Stimulated activated CD4-positive, alpha-beta T cell treated with anti-CD3 and anti-CD28 coated beads, Interleukin-4, amount 100 ng/mL, for 1 hour (primary cell): ENCODE measurements at places on chromosomes 2 and 18.

GRCh38 chr2:40512256-40512655, 60.4 kb upstream of the SLC8A1 start:
- no peak for DNase-seq

DNA sequence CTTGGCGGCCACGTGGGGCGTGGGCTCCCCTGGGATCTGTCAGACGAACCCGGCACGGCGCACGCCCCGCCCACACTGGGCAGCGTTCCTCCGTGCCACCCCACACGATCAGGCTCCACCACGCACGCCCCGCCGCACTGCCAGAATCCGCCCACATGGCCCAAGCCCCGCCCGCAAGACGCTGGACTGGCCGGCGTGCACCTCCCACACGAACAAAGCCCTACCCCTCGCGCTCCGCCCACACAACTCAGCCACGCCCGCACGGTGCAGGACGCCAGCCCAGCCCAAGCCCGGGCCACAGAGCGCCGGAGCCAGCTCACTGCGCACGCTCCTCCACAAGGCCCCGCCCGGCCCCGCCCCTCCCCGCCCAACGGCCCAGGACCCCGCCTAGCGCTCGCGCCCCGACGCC, 555 bp downstream of the TMEM18 start:
- DNase-seq: no peak

DNA sequence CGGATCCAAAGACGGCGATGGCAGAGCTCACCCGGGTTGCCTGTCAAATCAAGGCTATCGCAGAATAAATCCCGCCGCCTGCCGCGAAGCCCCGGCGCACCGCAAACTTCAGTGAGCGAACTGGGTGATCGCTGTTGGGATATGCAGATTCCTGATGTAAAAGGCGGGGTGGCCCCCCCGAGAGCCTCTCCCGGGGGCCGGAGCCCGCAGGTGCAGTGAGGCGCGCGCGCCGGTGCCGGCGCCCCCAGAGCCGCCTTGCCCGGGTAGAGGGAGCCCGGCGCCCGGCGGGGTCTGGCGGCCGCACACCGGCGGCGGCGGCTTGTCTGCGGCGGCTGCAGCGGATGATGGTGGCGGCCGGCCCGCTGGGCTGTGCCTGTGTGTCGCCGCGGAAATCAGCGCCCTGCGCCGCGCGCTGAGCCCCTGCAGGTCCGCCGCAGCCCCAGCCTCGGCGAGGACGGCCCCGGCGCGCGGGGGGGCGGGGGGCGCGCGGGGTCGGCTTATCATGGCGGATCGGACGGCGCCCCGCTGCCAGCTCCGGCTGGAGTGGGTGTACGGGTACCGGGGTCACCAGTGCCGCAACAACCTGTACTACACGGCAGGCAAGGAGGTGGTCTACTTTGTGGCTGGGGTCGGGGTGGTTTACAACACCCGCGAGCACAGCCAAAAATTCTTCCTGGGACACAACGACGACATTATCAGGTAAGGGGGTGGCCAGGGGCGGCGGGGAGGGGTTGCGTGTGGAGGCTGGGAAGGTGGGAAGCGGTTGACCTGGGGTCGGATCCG, 1.3 kb downstream of the EML6 start:
- peak; percentile 21 for DNase-seq

DNA sequence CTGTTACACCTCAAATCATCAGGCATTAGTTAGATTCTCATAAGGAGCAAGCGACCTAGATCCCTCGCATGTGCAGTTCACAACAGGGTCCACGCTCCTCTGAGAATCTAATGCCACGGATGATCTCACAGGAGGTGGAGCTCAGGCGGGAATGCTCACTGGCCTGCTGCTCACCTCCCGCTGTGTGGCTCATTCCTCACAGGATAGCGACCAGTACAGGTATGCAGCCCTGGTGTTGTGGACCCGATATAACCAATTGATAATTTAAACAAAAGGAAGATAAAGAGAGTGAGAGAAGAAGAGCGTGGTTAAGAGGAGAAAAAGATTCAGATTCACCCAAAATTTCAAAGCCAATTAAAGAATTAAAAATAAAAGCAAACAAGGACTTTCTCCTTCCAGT, 20.8 kb downstream of the TLK1 start:
- DNase-seq: no peak

DNA sequence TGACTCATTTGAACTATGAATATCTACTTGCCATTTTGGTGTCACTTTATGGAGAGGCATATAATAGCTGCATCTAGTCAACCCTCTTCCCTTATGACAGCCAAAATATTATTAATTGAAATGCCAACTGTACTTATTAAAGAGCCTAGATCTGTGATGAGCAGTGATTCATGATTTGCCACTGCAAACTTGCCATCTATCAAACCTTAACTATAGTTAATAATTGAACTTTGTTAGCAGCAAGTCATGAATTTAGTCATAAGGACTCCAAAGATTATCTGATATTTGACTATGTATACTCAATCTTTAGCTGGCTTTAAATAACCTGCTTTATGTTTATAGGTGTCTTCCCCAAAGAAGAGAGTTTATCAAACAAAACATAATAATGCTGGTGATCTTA, 116.4 kb upstream of the VWC2L start:
- no peak for DNase-seq

- DNase-seq: no peak
These were observed 14.8 kb upstream of the PROC start for GRCh38 chr2:127403460-127403859.

- DNase-seq: no peak
These were observed 92.9 kb downstream of the ACKR3 start for GRCh38 chr2:236662231-236663185.

GRCh38 chr2:48347712-48348111, 182.2 kb upstream of the STON1 start:
- no peak for DNase-seq

DNA sequence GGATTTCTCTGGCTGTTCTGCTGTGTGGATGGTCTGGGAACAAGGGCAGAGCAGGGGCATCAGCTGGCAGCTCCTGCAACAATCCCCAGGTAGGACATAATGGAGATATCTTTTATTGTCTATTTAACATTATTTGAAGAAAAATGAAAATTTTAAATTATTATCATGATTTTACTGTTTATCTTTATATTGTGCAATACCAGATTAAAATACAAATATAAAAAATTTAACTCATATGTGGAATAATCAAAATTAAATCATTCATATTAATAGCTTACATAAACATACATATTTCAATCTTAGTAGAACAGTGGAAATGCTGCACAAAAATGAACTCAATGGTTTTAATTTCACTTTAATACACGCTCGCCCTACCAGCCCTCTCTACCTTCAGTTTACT, 70.6 kb upstream of the FAM110C start:
- no peak for DNase-seq

DNA sequence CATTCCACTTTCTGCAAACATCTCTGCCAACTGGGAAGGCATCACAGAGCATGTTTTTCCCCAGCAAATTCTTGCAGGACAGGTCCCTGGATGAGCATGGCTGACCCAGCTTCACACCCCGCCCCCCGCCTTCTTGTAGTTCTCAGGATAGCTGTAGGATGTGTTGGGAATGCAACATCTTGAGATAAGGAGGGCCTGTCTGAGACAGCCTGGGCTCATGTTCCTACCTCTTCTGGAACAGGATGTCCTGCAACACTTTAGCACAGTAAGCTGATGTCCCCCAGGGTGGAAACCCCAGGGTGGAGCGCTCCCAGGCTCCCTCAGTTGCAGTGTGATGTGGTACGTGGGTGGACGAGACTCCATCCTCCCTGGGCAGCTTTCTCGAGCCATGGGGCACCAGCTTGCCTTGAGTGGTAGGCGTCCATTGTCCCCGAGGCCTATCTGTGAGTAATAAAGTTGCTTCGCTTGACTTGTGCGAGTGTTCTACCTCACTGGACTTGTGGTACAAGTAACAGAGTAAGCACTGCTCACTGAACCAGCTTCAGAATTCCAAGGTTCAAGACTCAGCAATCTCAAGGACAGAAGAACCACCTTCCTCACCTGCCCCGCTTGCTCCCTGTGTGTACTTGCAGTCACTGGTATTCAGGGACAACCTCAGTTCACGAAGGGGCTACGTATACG, 48.6 kb downstream of the EMX1 start:
- no peak for DNase-seq

GRCh38 chr18:54690198-54690597, 99.2 kb downstream of the DYNAP start:
- DNase-seq: no peak

GRCh38 chr2:42328148-42328833, 32.7 kb downstream of the COX7A2L start:
- DNase-seq: no peak

DNA sequence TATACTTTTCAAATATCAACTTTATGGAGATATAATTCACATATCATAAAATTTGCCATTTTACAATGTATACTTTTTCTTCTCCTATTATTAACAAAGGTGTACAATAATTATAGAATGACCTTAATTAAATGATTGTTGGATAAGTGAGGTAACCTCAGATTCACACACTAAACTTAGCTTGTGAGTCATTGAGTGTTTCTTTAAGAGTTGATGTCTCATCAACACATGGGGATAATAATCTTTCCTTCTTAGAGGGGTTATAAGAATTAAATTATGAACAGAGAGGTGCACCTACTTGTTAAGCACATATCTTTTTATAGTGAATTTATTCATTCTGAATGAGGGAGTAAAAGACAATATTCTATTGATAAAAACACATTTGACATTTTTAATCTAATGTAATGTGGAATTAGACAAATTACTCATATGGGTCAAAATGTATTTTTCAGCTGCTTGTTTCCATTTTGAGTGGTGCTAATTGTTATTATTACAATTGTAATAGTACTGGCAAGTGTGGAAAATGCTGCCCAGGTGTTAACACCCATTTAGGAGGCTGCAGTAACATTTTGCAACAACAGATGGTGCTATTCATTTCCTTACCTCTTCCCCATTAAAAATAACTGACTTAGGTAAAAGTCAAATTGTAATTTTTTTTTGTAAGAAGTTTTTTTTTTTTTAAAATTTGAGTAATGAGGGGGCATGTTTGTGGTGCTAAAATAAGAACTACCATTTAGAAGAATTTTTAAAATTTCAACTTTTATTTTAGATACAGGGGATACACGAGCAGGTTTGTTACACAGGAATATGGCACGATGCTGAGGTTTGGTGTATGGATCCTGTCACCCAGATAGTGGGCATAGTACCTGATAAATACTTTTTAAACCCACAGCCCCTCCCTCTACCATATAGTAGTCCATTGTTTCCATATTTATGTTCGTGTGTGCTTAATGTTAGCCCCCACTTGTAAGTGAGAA, 32.1 kb upstream of the DYNAP start:
- no peak for DNase-seq

DNA sequence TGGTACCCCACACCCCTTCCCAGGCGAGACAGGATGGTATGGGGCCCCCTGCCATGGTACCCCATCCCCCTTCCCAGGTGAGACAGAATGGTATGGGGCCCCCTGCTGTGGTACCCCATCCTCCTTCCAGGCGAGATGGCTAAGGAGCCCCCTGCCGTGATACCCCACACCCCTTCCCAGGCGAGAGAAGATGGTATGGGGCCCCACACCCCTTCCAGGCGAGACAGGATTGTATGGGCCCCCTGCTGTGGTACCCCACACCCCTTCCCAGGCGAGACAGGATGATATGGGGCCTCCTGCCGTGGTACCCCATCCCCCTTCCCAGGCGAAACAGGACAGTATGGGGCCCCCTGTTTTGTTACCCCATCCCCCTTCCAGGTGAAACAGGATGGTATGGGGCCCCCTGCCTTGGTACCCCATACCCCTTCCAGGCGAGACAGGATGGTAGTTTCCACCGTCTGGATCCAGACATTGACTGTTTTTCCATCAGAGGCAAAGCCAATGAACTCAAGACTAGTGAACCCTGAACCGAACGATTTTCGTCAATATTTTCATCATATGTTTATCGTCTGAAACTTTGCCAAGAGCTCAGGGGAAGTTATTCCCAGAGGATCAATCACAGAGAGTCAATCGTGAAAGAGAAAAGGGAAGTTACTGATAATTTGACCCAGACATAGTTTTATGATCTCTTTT, 75.0 kb downstream of the MYCN start:
- no peak for DNase-seq

- no peak for DNase-seq
These were observed 373.9 kb downstream of the PTPRM start for GRCh38 chr18:7940971-7941370.

- DNase-seq: peak; percentile 5
These were observed 219.6 kb upstream of the RAB12 start for GRCh38 chr18:8389391-8390340.

DNA sequence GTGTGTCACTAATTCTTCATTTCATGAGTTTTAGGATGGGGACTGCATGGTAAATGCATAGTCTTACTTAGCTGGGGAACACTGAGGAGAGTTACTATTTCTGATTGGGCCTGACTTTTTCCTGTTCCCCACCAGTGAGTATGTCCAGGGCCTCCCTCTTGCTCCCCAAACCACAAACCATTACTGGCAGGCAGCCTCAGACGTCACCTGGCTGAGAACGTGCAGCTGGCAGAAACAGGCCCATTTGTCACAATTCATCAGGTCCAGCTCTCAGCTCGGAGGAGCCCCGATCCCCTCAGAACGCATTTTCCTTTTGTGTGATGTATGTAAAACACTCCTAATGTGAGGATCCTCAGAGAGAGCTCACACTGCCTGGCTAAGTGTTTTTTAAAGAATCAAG, 71.7 kb upstream of the SIX3 start:
- DNase-seq: no peak

DNA sequence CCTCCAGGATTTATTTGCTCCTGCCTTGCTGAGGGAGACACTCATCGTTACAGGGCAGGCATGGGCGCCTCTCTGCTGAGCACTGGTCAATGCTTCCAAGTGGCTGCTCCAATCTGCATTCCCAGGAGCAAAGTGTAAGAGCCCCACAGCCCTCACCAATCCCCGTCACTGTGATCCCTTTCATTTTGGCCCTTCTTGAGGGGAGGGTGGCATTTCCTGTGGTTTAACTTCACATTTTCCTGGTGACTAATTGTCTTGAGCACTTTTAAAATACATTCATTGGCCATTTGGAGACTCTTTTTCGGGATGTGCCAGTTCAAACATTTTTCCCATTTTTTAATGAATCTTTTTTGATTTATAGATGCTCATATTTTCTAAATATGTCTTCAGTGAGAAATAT, 33.0 kb downstream of the TPO start:
- no peak for DNase-seq

- no peak for DNase-seq
These were observed 304.4 kb downstream of the CCDC178 start for GRCh38 chr18:33135951-33136660.

DNA sequence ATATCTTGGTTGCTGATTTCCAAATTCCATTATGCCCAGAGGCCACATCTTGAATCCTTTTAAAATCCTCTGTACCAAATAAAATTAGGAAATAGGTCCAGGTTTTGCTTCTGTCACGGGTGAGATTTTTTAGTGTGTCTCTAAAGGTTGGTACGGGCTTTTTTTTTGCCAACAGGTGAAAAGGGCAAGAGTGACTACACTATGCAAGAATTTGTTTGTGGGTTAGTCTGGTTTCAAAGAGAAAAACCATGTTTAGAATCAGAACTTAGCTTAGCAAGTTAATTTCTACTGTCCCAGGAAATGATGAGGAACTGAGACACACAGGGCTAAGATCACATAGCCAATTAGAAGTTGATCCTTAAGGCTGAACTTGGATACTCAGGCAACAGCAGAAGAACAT, 41.7 kb downstream of the POLR1A start:
- DNase-seq: no peak

GRCh38 chr2:204795156-204795555, 249.9 kb downstream of the PARD3B start:
- no peak for DNase-seq
